ENCODE measurements at places on chromosomes 5 and 9.

GRCh38 chr9:12880406-12881015, 105.7 kb downstream of the LURAP1L start:
- no peak for DNase-seq

- no peak for DNase-seq
Observed at GRCh38 chr5:79076819-79077218, 7.3 kb downstream of the BHMT2 start.

GRCh38 chr5:36735891-36736290, 129.5 kb downstream of the SLC1A3 start:
- DNase-seq: no peak

DNA sequence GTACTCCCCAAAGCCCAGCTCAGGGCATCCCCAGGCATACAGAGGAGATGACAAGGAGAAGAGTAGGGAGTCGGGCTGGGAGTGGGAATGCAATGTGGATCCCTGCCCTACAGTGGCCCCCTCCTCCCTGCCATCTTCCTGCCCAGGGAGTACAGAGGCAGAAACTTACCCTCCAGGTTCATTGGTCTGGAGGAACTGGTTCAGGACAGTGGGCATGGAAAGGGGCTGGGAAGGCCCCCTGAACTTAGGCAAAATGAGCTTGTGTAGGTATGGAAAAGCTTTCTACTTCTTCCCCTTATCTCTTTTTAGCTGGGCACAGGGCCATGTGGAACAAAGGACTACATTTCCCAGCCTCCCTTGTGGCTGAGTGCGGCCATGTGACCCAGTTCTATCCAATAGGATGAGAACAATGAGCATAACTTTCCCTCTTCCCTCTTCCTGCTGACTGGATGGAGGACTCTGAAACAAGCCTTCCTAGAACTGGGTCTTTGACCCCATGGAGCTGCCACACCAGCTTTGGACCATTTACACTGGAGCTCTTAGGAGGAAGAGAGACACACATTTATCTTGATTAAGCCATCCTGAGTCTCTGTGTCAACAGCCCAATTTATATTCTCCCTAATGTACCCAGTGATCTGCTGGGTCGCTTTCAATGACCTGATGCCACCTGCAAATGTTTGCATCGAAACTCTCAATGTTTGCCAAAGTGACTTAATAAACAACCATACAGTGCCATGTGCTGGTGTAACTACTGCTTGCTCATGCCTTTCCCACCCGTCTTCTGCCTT, 25.0 kb upstream of the HMCN2 start:
- DNase-seq: no peak

Data from stimulated activated CD8-positive, alpha-beta memory T cell treated with anti-CD3 and anti-CD28 coated beads, Interleukin-4, amount 100 ng/mL, for 1 hour (primary cell).